ENCODE measurements at places on chromosomes 12 and 14.

- DNase-seq, result no peak
Measured at GRCh38 chr14:101349108-101349507, 212.2 kb upstream of the DIO3 start.

- DNase-seq, result no peak
Measured at GRCh38 chr12:69044887-69045286, 111.9 kb upstream of the CPM start.

DNA sequence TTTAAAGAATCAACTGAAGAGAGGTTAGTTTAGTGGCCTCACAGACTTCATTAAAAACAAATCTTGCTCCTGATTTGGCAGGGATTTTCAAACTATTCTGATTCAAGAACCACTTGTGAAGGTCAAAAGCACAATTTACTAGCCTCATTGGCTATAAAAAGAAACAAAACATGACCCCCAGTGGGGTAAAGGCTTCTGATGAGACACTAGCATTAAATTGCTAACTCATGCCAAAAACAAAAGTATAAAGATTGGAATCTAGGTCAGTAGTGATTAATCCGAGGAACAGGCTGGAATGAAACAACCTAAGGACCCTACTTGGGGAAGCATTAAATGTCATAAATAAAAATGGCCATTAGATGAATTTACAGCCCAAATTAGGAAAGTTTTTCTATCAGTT is 312.3 kb downstream of the PAWR start:
- no peak for DNase-seq

- no peak for DNase-seq
Measured at GRCh38 chr14:69878251-69878650, 965 bp upstream of the SMOC1 start.

- no peak for DNase-seq
Measured at GRCh38 chr14:77598366-77599070, 17.9 kb downstream of the SPTLC2 start.

DNA sequence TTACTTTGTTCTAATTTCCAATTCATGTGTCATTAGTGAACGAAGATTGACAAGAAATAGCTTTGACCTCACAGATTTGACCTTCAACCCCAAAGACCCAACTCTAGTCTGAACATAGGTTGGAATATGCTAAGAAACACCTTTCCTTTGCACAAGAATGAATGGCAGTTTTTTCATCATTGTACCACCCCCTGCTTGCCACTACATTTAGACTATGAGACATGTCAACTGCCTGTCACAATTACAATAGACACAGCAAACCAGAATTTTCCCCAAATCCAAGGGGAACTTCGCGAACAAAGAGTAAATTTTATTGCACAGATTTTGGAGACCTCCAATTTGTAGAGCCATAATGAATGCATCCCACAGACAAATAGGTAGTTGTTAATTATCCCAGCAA is 535.4 kb downstream of the PRKD1 start:
- no peak for DNase-seq

GRCh38 chr12:110957652-110958051 is 37.3 kb upstream of the MYL2 start:
- no peak for DNase-seq

DNA sequence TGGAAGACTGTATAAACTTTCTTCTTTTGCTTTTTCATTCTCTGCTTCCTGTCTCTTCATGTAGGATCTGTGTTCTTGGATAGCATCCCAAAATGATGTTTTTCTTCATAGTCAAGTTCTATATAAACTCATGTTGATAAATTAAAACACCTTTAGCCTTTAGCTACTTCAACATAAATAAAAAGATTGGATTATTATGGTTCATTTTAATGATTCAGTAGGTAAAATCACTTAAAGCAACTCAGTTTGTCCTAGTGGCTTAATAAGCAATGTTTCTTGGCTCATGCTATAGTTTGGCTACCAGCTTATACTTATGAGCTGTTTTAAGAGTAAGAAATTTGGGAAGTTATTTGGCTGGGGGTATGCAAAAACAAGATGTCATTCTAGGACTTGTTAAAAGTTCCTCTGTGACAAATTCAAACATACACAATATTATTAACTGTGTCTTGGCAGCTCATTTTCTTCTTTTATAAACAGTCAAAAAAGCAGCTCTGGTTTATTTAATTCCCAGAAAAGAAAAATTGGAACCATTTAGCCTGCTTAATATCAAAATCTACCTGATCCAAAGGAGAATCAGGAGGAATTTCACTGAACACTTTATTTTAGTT is 111.4 kb downstream of the TMTC3 start:
- no peak for DNase-seq

GRCh38 chr14:97773598-97773997 is 976.4 kb downstream of the VRK1 start:
- DNase-seq, result no peak

- DNase-seq, result no peak
Measured at GRCh38 chr12:4118017-4118510, 155.5 kb upstream of the CCND2 start.

GRCh38 chr12:56593909-56594621 is 36.1 kb downstream of the BAZ2A start:
- peak; percentile 39 for DNase-seq
